ENCODE measurements at places on chromosomes 7 and 10.

DNA sequence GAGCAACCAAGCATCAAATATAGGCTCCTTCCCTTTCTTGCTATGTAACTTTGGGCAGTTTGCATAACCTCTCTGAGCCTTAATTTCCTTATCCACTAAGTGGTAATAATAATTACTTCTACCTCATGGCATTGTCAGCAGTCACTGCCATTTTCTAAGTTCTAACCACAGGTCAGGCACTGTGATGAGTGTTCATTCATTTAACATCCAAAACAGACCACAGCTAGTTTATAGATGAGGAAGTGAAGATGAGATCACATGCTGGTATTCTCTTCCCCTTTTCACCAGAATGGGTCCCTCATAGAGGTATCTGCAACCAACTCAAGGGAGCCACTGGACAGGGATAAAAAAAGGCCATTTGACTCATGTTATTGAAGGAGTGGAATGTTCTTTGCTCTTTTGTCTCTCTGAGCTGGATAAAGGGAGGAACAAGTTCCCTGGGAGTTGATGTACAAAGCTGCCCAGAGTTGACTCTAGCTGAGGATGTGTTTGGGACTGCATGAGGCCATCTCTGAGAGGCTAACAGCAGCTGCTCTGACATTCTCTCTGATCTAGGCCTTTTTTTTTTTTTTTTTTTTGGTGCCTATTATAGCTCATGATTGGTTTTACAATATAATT is 65.0 kb downstream of the DNAJC12 start:
- DNase-seq: no peak

- no peak for DNase-seq
Observed at GRCh38 chr10:127435246-127435645, 113.9 kb upstream of the NPS start.

- DNase-seq: no peak
Observed at GRCh38 chr7:14892961-14893360, 9.6 kb downstream of the DGKB start.

- no peak for DNase-seq
Observed at GRCh38 chr7:73718438-73718881, 1.0 kb downstream of the STX1A start.

GRCh38 chr7:28955718-28956607 is 2.2 kb downstream of the TRIL start:
- peak; percentile 79 for DNase-seq

GRCh38 chr10:7046615-7047014 is 364.2 kb downstream of the SFMBT2 start:
- DNase-seq: no peak

DNA sequence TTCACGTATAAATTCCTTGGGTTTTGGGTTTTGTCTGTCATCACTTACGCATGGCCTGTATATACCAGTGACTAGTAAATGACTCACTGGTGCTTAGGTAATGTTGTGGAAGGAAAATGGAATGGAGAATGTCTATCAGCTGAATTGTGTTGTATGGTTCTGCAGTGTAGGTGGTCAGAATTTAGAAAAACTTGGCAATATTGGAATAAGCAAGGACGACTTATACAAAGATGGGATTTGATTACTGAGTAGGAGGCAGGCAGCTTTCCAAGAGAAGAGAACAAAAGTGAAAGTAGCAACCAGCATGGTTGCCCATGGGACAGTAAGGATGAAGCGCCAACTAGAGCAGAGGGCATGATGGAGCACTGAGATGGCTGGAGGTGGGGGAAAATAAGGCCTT is 168.6 kb upstream of the CSTF2T start:
- no peak for DNase-seq

DNA sequence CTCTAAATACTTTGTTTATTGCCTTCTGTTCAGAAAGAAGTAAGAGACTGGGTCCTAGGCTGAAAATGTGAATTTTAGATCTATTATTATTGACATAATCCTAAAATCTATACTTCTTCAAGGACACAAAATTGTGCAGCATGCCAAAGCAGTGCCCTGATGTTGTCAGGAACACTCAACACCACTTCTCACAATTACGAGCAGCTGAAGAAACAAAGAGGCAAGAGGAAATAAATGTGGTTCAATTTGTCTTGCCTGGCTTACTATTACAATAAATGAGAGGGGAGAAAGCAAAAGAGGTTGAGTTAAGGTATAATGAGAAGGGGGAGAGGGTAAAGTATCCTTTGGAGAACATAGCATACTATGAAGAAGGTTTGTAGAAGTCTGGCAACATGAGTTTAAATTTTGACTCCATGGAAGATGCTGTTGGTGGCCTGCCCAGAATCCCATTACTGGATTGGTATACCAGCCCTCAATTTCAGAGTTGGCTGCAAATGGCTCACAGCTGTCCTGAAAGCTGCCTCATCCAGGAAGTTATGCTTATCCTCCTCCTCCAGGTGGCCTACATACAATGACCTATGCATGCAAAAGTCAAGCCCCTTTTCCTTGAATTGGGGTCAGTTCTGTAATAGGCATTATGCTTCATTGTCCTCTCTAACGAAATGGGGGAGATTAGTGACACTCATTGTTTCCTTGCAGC is 274.6 kb upstream of the SMIM30 start:
- no peak for DNase-seq

GRCh38 chr10:88659725-88660597 is 4.3 kb upstream of the LIPF start:
- DNase-seq: no peak

- no peak for DNase-seq
Observed at GRCh38 chr7:122972056-122972455, 23.4 kb downstream of the TAS2R16 start.

DNA sequence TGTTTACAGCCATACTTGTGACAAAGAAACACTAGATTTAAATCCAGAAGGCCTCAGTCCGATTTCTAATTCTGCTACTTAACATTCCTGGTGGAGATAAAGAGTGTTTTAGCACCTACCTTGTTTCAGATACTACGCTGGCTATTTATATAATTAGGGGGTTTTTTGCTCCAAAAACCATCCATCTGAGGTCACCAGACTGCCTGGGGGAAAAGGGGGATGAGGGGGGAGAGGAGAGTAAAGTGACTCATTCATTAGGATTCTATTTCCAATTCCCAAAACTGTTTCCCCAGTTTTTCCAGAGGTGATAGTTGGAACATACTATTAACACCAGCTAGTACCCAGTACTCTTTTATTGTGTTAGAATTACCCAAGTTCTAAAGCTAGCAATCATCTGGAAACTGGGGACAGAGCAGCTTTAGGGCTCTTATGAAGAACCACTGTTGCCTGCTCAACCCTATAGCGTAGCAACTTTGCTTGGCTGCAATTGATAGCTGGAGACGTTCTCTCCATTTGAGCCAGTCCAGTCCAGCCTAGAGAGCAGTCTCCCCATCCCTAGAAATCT is 6.6 kb downstream of the GCC1 start:
- no peak for DNase-seq

- DNase-seq: no peak
Observed at GRCh38 chr7:92697414-92697813, 107.2 kb upstream of the FAM133B start.

- no peak for DNase-seq
Observed at GRCh38 chr7:158365267-158365666, 222.4 kb downstream of the PTPRN2 start.

- no peak for DNase-seq
Observed at GRCh38 chr7:35545831-35546230, 149.1 kb downstream of the HERPUD2 start.

- no peak for DNase-seq
Observed at GRCh38 chr10:92011560-92012214, 88.1 kb downstream of the BTAF1 start.

- no peak for DNase-seq
Observed at GRCh38 chr7:74028321-74028838, 407 bp downstream of the ELN start.

DNA sequence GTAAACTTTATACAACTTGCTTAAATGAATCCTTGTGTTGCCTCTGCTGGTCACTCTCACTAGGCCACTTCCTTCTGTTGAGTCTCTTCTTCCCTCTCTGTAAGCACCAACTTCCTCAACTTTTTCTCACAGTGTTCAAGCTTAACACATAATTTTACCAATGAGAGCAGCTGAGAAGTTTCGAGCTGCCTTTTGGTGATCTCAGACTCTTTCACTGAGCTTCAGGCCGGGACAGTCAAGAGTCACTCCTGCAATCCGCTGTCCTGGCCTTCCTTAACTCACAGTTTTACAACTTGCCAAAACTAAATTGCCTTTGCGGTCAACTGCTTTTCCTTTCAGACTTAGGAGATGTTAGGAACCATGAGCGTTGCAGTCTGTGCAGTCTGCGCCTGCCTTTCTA is 47.4 kb downstream of the PRPF18 start:
- DNase-seq: no peak

GRCh38 chr10:78139341-78139740 is 105.7 kb downstream of the RPS24 start:
- DNase-seq: no peak

DNA sequence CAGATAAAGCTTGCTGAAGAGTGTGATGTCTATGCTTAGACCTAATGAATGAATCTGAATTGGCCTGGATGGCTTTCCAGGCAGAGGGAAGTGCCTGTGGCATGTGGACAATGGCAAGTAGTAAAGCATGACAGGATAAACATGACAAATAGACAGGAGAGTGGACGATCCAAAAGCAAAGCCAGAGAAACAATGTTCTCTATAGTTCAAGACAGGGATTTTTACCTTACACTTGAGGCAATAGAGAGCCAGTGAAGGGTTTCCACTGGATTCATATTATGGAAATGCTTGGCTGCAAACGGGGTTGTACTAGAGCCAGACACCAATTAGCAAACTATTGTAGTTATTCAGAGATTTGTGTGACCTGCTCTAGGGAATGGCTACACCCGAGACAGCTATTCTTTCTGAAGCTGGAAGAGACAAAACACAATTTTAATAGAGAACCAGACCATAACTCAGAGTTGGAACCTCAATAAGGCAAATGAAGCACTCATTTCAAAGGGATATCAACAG is 2.3 kb downstream of the AGMO start:
- DNase-seq: no peak

DNA sequence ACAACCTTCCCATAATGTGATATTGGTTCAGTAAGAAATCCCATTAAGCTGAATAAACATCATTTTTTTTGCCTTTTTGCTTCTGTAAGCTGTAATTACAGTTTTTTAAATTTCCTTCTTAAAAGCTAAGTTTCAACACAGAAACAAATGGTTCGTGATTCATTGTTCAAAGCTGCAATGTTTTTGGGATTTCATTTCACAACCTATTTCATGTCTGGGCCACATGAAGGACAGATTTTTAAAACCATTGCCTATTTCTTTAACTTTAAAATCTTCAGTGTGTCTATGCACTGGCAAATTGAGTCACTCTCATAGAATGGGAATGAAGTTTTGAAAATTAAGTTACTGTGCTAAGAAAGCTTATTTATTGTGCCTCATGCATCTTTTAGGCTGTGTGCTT is 66.9 kb downstream of the TFPI2 start:
- no peak for DNase-seq

GRCh38 chr7:17528636-17529035 is 230.2 kb downstream of the AHR start:
- DNase-seq: no peak

DNA sequence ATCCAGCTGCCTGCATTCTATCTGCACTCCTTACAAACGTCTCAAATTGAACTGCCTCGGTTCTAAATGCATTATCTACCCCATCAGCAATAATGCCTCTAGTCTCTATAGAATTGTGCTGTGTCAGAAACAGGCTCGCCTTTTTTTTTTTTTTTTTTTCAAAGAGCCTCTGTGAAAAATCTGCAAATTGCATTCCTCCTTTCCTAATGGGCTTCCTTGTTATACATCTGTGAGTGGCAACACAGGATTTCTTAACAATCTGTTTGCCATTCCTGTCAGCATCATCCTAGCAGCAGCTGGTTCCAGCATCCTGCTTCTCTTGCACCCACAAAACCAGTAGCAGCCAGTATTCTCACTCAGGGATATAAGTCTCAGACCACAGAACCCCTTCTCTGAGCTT is 413.5 kb upstream of the SEMA3D start:
- no peak for DNase-seq

DNA sequence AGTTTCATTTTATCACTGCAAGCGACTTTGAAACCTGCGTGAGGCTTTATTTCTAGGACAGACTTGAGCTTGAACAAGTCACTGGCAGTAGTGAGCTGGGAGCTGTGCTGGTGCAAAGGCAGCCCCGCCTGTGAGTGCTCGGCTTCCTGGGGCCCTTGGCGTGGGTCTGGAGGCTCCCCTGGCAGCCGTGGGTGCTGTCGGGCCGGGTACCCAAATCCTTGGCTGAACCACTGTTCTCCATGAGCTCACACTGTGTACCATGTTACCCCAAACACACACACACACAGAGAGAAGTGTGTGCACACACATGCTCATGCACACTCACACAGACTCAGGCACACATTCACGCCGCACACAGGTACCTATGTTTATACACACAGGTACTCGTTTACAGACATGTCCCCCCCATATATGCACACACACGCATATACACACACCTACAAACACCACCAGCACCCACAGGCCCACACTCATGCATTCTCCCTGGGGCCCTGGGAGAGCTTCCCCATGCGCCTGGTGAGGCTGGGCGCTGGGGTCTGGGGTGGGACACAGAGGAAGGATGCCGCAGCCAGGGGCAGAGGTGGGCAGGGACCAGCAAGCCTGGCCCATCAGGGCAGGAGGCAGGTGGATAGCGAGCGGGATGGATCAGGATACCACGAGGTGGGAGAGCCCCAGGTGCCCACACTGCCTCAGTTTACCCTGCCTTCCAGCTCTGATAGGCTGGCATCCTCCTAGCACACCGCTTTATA is 158.8 kb downstream of the ADARB2 start:
- DNase-seq: no peak

DNA sequence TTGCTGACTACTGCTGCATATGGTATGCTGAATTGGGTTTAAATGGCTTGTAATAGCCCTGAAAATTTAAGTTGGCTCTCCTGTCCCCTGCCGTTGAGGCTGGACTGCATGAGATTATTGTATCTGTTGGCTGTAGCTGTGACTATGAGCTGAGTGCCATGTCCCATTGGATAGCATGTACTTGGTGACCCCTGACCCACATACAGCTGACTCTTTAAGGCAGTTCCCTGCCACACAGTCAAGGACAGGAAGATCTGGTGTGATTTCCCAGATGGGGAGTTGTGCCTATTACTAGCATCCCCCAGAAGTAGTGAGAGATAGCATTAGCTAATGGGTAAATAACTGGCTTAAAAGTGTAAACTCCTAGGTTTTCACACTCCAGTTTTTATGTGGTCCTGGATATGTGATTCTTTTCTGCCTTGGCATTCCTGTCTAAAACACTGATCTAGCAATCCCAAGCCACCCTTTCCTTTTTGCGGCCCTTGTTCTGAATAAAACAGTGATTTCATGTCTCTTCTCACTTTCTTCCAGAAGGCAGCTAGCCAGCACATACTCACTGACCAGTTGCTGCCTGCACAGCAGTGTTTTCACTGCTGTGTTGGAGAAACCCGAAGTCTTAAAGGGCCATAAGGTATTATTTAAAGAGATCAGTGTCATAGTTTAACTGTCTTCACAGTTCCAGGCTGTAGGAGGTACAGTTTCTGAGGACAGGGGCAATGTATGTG is 35.9 kb downstream of the LRRC4 start:
- DNase-seq: no peak

GRCh38 chr10:102452672-102453340 is 1.5 kb upstream of the C10orf95 start:
- DNase-seq: no peak
